ENCODE measurements at places on chromosomes 1 and 21.

DNA sequence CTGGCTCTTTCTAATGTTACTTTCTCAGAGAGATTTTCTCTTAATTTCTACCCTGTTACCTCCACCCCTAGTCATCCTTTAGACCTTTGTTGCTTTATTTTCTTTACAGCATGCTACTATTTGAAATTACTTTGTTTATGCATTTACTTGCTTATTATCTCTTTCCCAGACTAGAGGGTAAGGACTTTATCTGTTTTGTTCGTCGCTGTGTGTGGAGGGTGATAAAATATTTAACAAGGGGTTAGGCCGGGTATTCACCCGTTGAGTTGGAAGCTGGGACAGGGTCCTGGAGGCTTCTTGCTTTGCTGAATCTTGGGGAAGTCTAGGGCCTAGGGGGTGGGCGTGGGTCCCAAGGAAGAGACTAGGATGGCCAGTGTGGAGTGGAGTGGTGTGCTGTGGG is 43.6 kb downstream of the CDC14A start:
- no peak for DNase-seq

- no peak for DNase-seq
Measured at GRCh38 chr1:245126530-245126929, 28.3 kb upstream of the KIF26B start.

DNA sequence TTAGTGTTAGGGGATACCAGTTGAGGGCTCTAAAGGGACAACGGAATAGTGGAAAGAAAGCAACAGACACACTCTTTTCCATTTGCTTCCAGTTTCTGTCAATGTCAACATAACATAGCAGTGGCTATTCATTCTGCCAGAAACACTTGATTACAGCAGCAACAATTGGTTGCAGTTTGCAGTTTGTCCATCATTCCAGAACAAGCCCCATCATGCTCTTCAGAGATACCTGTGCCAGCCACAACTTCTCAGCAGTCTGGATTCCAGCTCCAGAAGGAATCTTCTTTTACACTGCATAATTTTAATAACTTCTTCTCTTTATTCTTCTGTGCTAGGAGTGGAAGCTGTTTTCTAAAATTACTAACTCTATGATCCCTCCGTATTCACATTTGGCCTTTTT is 1521.4 kb downstream of the PLA2G4A start:
- no peak for DNase-seq

DNA sequence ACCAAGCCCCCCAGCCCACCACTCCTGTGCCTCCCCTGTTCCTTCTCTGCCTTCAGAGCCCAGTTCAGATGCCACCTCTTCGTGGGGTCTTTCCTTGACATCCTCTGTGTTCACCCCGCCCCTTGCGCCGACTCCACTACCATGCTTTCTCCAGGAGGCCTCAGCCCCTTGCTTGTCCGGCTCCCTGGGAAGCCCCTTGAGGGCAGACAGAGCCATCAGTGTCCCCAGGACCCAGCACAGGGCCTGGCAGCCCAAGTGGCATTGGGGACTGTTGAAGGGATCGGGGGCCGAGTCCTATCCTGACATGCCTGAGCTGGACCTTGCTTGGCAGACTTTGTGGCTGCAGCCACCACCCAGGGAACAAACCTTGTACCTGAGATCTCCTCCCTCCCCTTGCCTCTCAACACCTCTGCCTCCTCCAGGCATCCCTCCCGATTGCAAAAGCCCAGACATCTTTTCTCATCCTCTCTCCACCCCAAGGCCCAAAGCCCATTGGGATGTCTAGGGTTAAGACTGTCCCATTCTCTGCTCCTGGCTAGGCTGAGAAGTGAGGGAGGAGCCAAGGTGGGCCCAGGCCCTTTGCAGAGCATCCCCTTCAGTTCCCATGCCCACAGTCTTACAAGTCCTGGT is 3.4 kb downstream of the CLDN19 start:
- DNase-seq: no peak

DNA sequence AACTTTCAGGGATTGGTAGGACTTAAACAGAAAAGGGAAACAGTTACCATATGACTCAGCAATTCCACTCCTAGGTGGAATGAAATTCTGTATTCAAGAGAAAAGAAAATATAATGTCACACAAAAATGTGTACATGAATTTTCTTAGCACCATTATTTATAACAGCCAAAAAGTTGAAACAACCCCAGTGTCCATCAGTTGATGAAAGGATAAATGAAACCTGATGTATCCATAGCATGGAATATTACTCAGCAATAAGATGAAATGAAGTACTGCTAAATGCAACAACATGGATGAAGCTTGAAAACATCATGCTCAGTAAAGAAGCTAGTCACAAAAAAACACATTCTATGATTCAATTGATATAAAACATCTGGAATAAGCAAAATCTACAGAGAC is 15.5 kb downstream of the EEIG2 start:
- no peak for DNase-seq
